Testis (tissue), 5 donors: ENCODE measurements at places on chromosomes 12 and 14.

DNA sequence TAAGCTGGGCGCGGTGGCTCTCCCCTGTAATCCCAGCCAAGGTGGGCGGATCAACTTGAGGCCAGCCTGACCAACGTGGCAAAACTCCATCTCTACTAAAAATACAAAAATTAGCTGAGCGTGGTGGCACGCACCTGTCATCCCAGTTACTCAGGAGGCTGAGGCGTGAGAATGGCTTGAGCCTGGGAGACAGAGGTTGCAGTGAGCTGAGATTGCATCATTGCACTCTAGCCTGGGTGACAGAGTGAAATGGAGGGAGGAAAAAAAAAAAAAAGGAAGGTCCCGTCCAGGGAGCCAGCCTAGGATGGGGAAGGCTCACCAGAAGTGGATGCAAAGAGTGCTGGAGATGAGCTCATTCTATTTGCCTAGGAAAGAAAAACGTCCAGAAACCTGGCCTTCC, 1.9 kb upstream of the CD27 start:
- H3K27ac ChIP-seq = no peak overlapping the region
- no peak for DNase-seq

GRCh38 chr12:85856966-85857365, 17.1 kb upstream of the NTS start:
- no peak overlapping the region for H3K4me3 ChIP-seq
- H3K27me3 ChIP-seq = no peaks in the 10 kb centered on the region
- H3K27ac ChIP-seq = no peak overlapping the region
- DNase-seq = no peak
- H3K36me3 ChIP-seq = no peaks in the 10 kb centered on the region

DNA sequence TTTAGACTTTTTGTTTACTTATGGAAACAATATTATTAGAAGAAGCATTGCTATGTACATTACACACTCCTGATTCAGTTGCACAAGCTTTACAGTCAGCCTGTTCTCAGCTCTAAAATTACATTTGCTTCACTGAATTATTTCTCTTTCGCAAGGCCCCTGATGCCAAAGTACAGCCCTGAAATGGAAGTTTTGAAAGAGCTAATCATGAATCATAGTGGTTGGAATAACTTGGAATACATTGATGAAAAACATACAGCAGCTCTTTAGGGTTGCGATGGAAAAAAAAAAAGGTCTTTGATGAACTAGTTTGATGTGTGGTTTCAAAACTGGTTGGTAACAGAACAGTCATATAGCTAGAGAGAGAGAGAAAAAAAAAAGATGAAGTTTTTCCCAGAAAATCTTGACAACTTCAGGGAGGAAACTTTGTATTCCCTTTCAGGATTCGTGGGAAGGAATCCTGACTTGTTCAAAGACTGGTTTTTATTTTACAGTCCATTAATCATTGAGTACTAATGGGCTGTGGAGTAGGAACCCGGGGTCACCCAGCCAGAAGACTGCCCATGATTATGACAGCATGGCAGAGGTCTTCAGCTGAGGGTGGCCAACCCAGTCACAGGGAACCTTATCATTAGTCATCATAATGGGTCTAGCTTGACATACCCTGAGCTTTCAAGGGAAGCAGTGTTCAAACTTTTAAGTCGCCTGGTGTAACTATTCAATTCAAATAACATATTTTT, 460.1 kb downstream of the NAV3 start:
- H3K36me3 ChIP-seq = no peaks in the 10 kb centered on the region
- no peak overlapping the region for H3K27ac ChIP-seq
- H3K27me3 ChIP-seq = no peaks in the 10 kb centered on the region
- no peak for DNase-seq

- no peak overlapping the region for H3K4me3 ChIP-seq
- H3K36me3 ChIP-seq = no peaks in the 10 kb centered on the region
- no peaks in the 10 kb centered on the region for H3K27me3 ChIP-seq
- H3K4me1 ChIP-seq = no peaks in the 10 kb centered on the region
- no peak overlapping the region for H3K27ac ChIP-seq
- DNase-seq = no peak
Observed at GRCh38 chr14:100010679-100011078, 54.5 kb upstream of the EVL start.

DNA sequence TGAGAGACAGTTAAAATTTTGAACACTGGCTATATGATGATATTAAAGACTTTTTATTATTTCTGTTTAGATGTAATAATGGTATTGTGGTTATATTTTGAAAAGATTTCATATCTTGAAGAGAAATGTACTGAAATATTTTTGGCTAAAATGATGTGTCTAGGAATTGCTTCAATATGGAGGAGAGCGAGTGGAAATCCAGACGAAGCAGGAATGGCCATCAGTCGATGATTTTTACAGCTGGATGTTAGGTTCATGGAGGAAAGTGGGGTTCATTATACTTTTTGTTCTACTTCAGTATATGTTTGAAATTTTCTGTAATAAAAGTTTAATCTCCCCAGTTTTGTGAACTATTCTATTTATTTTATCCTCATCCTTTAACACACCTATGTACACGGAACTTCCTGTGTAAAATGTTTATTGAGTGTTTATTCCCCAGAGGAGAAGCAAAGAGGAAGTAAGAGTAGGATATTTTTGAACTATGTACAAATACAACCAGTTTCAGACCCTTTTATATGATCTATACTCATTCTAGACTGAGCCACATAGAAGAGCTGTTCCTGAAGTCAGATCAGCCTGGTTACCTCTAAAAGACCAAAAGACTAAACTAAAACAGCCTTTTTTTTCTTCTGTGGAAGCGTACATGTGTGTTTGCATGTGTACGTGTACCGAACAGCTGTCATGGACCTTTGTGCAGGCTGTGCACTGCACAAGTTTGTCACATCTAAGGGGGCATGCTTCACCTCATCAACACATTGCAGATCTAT, 211.0 kb upstream of the NUDT4 start:
- no peak overlapping the region for H3K4me3 ChIP-seq
- H3K36me3 ChIP-seq = no peaks in the 10 kb centered on the region
- no peak overlapping the region for H3K27ac ChIP-seq
- no peaks in the 10 kb centered on the region for H3K4me1 ChIP-seq
- DNase-seq = no peak

DNA sequence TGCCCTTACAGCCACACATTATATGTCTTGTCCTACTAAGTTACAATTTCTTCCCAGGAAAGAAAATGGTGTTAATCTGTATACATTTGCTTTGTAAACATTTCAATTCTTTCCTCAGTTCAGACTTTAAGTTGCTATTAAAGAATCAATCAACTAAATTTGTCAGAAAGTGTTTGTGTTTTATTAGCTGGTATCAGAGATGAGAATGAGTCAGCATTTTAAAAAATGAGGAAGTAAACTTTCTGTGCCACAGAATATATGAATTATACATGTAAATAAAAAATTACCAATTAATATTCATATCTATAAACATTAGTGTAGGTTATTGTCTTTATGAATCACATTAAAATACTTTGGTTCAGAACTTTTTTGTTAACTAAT, 82.0 kb downstream of the LMO3 start:
- H3K36me3 ChIP-seq = no peaks in the 10 kb centered on the region
- H3K27me3 ChIP-seq = no peaks in the 10 kb centered on the region
- H3K27ac ChIP-seq = no peak overlapping the region
- H3K4me1 ChIP-seq = no peaks in the 10 kb centered on the region
- DNase-seq = no peak

- no peaks in the 10 kb centered on the region for H3K27me3 ChIP-seq
- DNase-seq = no peak
- no peaks in the 10 kb centered on the region for H3K36me3 ChIP-seq
- no peak overlapping the region for H3K4me3 ChIP-seq
Observed at GRCh38 chr14:58865514-58866281, 227.9 kb downstream of the DACT1 start.

GRCh38 chr12:12491606-12492005, 71.1 kb downstream of the DUSP16 start:
- no peaks in the 10 kb centered on the region for H3K36me3 ChIP-seq
- H3K4me1 ChIP-seq = no peaks in the 10 kb centered on the region
- H3K27ac ChIP-seq = no peak overlapping the region
- no peak for DNase-seq

- DNase-seq = no peak
- no peaks in the 10 kb centered on the region for H3K36me3 ChIP-seq
- no peak overlapping the region for H3K27ac ChIP-seq
- H3K27me3 ChIP-seq = no peaks in the 10 kb centered on the region
Observed at GRCh38 chr12:76883811-76884210, 5.0 kb upstream of the CSRP2 start.

DNA sequence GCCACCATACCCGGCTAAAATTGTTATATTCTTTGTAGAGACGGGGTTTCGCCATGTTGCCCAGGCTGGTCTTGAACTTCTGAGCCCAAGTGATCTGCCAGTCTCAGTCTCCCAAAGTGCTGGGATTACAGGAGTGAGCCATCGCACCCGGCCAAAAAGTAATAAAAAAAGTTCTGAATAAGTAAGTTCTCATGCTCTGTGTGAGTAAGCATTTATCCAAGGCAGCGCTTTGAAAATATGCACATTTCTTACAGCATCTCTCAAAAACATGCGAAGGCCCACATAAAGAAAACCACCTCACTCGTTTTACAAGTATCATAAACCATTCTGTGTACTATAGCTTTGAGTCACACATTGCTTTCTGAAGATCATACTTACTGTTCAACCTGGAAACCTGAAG, 8.6 kb downstream of the GIT2 start:
- H3K4me3 ChIP-seq = no peak overlapping the region
- H3K4me1 ChIP-seq = no peaks in the 10 kb centered on the region
- H3K36me3 ChIP-seq = no peaks in the 10 kb centered on the region

GRCh38 chr14:94888121-94888520, 118.2 kb upstream of the GSC start:
- DNase-seq = peak; percentile 32
- no peak overlapping the region for H3K27ac ChIP-seq
- no peaks in the 10 kb centered on the region for H3K27me3 ChIP-seq
- no peaks in the 10 kb centered on the region for H3K36me3 ChIP-seq
- no peaks in the 10 kb centered on the region for H3K4me1 ChIP-seq

DNA sequence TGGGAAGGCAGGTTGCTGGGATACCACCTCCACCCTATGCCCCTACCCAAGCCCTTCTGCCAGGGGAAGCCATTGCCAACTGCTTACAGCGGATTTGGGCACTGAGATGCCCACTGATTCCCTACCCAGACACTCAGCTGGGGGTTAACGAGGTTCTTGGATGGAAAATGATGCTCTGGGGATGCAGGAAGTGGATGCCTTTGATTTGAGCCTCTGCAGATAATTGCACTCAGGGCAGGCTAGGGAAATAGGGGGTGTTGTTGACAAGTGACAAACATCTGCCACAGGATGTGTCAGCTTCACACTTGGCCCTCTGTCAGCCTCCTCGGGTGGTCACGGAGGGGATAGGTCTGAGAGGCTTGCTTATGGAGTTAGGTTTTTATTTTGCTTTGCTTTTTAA, 57.4 kb downstream of the RPH3A start:
- H3K27me3 ChIP-seq = no peaks in the 10 kb centered on the region
- H3K4me1 ChIP-seq = no peaks in the 10 kb centered on the region
- H3K36me3 ChIP-seq = no peaks in the 10 kb centered on the region
- no peak overlapping the region for H3K4me3 ChIP-seq

DNA sequence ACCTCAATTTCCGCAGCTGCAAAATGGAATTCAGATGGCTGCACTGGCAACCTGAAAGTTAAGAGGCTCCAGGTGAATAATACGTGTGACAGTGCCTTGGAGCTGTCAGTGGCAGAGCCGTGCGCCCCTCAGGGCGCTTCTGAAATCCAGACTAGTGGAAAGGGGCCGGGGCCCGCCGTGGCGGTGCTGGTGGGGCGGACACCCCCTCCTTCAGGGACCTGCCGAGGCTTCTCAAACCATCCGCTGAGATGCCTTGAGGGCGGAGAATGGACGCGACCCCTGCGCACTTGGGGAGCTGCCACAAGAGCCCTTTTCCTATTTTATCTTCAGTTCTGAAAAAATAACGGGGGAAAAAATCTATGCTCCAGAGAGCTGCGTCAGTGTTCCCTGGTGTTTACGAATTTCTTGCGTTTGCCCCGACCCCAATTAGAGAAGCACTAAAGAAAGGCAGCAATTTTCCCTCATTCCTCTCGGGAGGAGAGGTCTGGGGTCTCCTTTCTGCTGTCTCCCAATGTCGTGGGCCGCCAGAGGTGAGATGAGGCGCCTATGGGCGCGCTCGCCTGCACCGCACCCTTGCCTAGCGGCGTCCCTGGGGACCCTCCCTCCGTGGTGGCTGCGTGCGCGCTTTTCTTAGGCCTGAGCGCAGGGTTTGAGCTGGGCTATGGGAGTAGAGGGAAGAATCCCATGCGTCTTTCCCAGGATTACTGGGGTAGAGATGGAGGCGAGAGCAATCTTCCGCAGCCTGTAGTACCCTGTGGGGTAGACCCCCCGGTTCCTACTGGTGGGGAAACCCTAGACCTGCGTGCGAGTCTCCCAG, 2.2 kb downstream of the NOS1 start:
- no peak for DNase-seq
- no peaks in the 10 kb centered on the region for H3K27me3 ChIP-seq
- H3K36me3 ChIP-seq = no peaks in the 10 kb centered on the region
- H3K4me1 ChIP-seq = no peaks in the 10 kb centered on the region
- H3K27ac ChIP-seq = no peak overlapping the region
- H3K4me3 ChIP-seq = no peak overlapping the region

DNA sequence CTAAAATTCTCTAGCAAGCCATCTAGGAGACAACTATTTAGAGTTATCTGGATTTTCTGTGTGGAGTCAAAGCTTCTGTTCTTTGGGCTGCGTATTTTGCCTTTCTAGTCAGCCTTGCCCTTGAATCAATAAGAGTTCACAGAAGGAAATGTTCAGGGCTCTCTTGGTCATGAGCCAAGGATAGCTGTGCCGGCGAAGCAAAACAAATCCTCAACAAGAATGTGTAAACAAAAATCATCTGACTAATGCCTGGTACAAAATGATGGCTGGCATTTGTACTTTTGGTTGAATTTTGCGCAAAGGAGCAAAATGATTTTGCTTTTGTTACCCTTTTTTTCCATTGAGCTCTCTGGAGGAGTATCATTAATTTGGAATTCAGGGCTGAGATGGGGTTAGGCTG, 171.1 kb downstream of the DACT1 start:
- H3K4me3 ChIP-seq = no peak overlapping the region
- H3K27ac ChIP-seq = no peak overlapping the region
- H3K27me3 ChIP-seq = no peaks in the 10 kb centered on the region
- no peaks in the 10 kb centered on the region for H3K36me3 ChIP-seq
- DNase-seq = peak; percentile 34

DNA sequence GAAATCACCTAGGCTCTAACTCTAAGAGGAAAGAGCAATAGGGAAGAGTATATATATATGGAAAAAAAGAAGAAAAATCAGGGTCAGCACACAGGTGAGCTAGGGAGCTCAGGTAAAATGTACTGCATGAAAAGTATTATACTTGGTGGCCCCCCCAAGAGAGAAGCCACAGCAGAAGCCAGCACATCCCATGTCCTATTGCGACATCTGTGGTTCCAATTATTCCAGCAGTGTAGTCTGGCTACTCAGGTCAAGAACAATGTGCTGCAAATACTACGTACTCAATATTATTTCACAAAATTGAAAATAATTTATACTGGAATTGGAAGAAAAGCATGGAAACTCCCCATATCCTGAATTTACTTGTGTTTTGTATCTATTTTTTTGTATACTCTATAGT, 85.5 kb downstream of the CEP83 start:
- no peak overlapping the region for H3K27ac ChIP-seq
- no peaks in the 10 kb centered on the region for H3K4me1 ChIP-seq
- no peak overlapping the region for H3K4me3 ChIP-seq
- no peaks in the 10 kb centered on the region for H3K36me3 ChIP-seq
- DNase-seq = no peak
